SHP77 treated with DMSO at 0.1 percent for 48 hours (cell line): ENCODE measurements at places on chromosomes 5 and 9.

DNA sequence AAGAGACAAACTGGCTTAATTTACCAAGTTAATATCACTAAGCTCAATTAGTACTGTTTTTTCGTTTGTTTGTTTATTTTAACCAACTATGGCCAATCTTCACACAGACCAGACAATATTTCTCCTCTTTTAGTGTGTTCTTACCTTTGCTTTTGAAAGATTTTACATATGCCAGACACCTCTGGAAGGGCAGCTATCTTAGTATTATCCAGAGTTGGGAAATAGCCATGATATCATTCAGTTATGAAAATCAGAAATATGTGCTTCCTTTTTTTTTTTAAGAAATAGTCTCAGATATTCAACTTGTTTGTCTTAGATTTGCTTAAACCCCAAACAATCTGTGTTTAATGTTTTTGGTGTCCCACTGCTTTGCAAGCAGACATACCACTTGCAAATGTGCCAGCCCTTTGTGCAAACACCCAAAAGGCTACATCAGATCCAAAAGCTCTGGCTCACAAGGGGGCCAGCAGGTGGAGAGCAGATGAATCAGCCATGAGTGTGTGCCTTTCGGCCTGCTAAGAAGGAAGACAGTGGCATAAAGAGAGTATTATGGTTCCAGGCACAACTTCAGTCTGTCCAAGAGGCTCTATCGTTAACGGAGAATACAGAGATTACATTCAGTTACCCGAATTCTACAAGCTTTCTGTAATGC lies 147.6 kb downstream of the EFNA5 start:
- no peak for DNase-seq

GRCh38 chr5:93053825-93054224 lies 527.2 kb downstream of the NR2F1-AS1 start:
- DNase-seq = no peak

GRCh38 chr5:96481009-96481786 lies 48.1 kb upstream of the PCSK1 start:
- no peak for DNase-seq

GRCh38 chr5:78766412-78766762 lies 117.8 kb upstream of the LHFPL2 start:
- no peak for DNase-seq

DNA sequence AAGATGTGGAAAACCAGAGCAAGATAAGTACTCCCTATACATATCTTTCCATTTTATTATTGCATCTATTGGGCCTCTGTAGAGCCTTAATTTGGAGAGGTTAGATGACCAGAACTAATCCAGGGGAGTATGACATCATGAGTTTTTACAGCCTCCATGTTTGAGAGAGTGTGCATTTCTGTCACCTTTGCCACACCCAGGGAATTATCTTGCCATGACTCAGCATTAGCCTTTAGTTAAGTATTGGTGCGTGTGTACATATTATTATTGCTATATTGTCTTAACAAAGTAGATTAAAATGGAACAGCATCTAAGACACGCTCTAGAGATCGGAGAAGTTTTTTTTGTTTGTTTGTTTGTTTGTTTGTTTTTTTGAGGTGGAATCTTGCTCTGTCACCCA lies 27.6 kb downstream of the DIMT1 start:
- no peak for DNase-seq

- no peak for DNase-seq
These were observed 1.5 kb downstream of the VAV2 start for GRCh38 chr9:133990366-133991213.

DNA sequence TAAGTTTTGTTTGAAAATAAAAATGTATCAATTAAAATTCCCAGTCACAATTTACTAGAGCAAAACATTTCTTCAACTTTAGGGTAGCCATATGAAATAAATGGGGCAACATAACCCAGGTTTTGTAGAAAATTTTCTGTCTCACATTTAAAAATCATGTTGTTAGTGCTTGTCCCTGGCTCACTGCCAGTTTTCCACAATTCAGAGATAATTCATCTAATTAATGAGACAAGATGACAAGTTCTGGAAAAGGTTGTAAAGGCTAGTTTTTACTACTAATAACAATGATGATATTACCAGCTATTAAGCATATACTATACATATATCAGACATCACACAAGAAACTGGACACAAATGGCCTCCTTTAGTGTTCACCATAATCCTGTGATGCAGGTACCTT lies 45.9 kb downstream of the MEGF9 start:
- DNase-seq = no peak

GRCh38 chr9:99181206-99181605 lies 40.5 kb downstream of the ALG2 start:
- DNase-seq = no peak
